ENCODE measurements at places on chromosomes 7 and 10.

DNA sequence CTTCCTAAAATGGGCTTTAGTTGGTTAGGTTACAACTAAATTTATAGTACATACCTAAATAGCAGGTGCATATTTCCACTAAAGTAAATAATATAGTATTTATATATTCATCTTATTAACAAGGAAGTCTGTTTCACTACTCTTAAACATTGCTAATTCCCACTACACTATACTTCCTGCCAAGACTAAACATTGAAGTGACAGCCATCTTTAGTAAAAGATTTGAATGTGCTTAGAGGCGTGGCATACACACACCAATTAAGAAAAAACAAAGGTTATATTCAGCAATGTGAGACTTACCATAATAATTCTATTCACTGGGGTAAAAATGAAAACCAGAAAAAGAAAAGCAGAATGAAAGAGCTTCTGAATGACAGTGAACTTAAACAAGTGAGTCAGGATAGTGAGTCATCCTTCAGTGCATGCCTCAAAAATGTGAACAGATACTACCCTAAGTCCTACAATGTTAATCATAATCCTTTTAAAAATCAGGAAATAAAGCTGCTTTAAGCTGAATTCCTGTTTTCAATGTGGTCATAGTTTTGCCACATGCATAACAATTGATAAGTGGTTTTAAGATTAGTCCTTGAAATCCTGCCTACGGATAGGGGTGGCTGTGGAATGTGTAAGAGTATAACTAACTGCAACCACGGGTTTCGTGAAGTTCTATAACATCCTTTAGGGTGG, 59.4 kb downstream of the USP6NL start:
- no peak for DNase-seq

- peak; percentile 48 for DNase-seq
These were observed at the start of gene EPDR1 for GRCh38 chr7:37920305-37920848. EPDR1 (plus strand) TSS chr7:37920640; CDS start chr7:37920940, 300 bp downstream.

- DNase-seq = no peak
These were observed 23.9 kb upstream of the CALD1 start for GRCh38 chr7:134755422-134756022.

GRCh38 chr7:12637819-12638592, 49.4 kb upstream of the ARL4A start:
- DNase-seq = no peak

DNA sequence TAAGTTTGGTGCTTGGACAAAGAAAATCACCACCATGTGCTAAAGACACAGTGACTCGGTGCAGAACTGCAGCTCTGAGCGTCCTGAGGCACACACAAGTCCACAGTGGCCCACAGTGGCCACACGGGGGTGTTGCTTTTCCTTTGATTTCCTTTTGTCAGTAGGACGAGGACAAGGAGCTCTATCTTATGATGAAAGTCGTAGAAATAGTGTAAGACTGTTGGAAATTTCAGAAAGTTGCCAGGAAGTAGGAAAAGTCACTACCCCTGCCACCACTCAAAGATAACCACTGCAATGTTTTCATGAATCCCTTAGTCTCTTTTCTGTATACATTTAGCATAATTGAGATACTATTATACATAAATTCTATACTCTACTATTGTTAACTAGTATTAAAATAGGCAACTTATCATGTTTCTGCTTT, 146.0 kb downstream of the TNS3 start:
- DNase-seq = peak; percentile 35

GRCh38 chr7:114629762-114630161, 215.1 kb downstream of the FOXP2 start:
- DNase-seq = no peak

GRCh38 chr7:32144676-32145075, 74.5 kb upstream of the PDE1C start:
- DNase-seq = no peak

DNA sequence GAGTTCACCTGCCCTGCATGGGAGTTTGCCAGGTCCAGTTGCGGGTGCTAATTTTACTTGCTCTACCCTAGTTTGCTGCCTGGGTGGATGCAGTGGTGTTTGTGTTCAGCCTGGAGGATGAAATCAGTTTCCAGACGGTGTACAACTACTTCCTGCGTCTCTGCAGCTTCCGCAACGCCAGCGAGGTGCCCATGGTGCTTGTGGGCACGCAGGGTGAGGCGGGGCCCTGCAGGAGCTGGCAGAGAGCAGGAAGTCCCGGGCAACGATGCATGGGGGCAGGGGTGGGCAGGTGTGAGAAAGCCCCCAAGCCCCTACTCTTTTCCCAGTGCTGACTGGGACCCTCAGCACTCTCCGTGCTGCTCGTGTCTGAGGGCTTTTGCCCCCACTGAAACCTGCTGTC, 31.3 kb downstream of the AGAP3 start:
- no peak for DNase-seq

DNA sequence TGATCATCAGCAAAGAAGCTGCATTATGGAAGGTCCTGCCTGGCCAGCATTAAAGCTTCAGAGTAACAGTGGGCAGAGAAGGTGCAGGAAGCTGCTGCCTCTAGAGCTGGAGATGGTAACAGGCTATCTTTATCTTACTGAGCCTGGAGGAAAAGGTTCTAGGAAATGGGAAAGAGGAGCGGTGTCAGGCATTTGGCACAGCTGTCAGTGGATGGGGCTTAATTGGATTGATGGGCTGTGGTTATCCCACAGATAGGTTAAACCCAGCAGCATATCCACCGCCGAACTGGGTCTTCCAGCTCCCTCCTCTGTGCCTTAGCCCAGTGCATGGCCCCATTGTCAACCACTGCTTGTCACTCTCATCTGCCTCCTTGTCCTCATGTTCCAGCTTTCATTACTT, 127.6 kb downstream of the CCNY start:
- no peak for DNase-seq

DNA sequence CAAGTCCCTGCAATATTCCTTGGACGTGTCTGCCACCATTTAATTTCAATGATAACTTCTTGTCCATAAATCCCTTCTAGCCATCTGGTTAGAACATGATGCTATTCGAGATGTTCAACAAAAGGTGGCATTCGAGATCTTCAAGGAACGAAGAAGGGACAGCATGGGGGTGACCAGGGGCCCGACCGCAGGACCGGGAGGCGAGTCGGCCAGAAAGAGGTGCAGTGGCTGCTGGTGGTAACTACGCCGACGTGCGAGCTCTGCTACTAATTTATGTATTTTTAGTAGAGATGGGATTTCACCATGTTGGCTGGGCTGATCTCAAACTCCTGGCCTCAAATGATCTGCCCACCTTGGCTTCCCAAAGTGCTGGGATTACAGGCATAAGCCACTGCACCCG, 4.7 kb downstream of the OPTN start:
- DNase-seq = no peak

DNA sequence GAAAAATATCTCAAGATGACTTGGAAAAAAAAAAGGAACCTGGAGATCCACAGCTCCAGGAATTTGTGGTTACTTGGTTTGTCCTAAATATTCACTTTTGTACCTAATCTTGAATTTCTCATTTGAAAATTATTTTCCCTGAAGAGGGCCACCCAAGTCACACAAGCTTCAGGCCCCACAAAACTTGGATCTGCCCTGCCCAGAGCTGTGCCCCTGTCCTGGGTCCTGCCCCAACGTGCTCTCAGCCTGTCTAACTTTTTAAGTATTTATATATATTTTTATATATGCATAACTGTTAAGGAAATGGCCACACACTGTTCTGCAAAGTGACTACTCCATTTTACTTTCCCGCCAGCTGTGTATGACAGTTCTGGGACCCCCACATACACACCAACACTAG, 123.5 kb downstream of the ARHGAP22 start:
- no peak for DNase-seq

GRCh38 chr10:112141292-112141691, 42.3 kb downstream of the GPAM start:
- no peak for DNase-seq

- no peak for DNase-seq
These were observed 35.3 kb downstream of the MTPAP start for GRCh38 chr10:30313579-30314350.

DNA sequence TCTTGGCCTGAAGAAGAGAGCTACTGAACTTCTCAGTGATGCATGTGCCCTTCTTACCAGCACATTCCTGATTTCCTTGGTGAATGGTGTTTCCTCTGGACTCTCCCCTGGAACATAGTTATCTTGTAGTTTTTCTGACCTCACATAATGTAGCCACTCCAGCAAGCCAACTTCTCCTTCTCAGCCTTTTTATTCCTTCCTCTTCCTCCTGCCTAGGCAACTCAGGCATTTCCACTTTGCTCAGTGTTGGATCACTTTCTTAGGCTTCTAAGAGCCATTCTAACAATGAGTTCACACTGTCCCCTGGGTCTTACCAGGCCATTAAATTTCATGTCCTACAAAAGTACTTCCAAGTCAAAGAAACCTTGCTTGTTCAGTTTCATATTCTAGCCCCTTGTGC, 3.6 kb upstream of the PTTG1IP2 start:
- DNase-seq = no peak

- no peak for DNase-seq
These were observed 34.9 kb upstream of the TMEM248 start for GRCh38 chr7:66886152-66886551.

DNA sequence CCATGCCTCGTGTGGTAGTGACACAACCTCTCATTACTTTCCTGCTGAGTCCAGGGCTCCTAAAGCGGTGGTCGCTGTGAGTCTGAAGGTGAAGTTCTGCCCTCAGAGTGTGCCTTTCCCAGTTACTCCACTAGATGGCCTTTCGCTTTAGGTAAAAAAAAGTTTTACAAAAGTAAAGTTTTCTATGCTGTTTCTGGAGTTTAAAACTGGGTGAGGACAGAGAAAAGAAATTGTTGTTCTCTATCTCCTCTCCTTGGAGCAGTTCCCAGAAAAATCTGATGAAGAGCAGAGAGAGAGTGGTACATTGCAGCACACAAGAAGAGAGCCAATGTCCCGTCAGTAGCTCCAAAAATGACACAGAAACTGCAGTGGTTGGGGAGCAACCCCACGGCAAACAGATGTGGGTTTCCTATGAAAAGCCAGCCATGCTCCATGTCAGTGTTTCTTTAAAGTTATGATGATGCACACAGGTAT, 257.1 kb downstream of the GLI3 start:
- DNase-seq = no peak

GRCh38 chr10:89035461-89035860, 44.9 kb downstream of the FAS start:
- no peak for DNase-seq

Data from NCI-H1092 (cell line).